Stimulated activated CD8-positive, alpha-beta memory T cell treated with anti-CD3 and anti-CD28 coated beads, Interleukin-4, amount 100 ng/mL, for 1 hour (primary cell): ENCODE measurements at places on chromosomes 6 and 20.

GRCh38 chr6:100346203-100346602, 118.5 kb downstream of the SIM1 start:
- DNase-seq = no peak

DNA sequence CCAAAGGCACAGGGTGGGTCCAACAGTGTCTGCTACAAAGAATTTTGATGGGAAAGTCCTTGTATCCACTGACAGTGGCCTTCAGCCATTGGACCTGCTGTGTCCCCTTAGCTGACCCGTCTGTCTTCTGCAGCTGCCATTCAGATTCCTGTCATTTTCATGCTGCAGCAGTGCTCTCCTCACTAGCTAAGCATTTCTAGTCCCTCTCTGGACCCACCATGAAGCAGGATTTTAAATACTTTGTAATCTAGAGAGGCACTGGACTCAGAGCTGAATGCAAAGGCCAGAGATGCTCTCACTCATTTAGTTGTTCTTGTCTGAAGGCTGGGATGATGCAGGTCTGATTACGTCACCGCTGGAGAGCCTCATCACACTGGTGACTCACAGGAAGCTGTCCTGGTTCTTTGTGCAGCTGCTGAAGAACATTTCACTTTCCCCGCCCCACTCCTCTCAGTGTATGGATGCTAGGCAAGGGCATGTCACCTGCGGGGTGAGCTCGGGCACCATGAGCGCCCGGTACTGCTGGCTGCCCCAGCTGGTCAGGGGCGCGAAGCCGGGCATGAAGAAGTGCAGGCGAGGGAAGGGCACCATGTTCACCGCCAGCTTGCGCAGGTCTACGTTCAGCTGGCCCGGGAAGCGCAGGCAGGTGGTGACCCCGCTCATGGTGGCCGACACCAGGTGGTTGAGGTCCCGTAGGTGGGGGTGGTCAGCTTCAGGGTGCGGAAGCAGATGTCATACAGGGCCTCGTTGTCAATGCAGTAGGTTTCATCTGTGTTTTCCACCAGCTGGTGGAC, 19.4 kb upstream of the TUBB2A start:
- DNase-seq = no peak

DNA sequence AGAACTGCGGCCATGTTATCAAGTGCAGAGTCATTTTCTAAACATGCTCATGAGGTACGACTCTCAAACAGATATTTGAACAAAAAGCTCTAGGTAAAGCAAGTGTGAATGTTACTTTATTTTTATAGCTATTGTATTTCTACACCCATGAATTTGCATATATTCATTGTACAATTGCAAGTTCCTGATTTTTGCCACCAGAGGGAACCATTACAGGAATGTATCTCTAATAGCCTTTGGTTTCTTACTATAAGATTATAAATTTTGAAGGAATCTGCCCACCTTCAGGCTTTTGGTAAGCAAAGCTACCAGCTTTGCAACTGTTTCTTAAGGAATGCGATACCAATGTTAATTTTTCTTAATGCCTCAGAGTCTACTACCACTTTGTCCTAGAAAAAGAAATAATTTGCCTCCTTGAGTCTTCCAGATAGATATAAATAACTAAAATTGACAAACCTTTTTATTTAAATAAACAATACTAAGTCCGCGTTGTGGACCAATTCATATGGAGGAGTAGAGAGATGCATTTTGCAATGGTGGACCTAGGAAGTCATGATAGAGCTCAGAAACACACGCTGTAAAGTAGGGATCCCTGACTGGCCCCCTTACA, 125.4 kb upstream of the SAMD5 start:
- DNase-seq = no peak

GRCh38 chr6:165599596-165600487, 63.2 kb downstream of the PDE10A start:
- DNase-seq = no peak

GRCh38 chr6:75157336-75157735, 48.5 kb downstream of the COL12A1 start:
- no peak for DNase-seq

DNA sequence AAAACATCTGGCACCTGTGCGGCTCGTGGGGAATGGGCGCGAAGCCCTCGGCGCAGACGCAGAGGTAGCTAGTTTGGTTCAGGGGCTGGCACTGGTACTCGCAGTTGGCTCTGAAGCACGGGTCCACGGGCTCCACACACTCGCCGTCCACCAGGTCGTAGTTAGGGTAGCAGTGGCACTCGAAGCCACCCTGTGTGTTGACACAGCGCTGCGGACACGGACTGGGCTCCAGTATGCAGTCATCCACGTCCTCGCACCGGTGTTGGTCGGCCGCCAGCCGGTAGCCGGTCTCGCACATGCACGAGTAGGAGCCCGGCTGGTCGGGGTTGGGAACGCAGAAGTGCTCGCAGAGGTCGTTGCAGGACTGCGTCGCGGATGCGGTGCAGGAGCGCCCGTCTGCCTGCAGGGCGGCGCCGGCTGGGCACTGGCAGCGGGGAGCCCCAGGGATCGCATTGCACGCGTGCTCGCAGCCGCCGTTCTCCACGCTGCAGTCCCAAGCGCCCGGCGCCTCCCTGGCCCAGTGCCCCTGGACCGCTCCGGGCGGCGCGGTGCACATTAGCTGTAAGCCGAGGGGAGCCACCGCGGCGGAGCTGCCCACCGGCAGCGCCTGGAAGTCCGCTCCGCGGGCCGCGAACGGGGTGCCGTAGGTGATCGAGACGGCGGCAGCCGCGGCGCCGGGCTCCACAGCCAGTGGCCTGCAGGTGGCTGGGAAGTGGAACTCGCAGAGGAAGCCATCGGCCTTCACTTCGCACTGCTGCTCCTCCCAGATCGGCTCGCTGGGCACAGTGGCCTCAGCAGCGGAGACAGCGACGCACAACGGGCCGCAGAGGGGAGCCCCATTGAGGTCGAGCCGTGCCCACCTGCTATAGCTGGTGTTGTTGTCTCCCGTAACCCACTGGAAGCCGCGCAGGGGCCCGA, 930 bp downstream of the THBD start:
- DNase-seq = no peak

DNA sequence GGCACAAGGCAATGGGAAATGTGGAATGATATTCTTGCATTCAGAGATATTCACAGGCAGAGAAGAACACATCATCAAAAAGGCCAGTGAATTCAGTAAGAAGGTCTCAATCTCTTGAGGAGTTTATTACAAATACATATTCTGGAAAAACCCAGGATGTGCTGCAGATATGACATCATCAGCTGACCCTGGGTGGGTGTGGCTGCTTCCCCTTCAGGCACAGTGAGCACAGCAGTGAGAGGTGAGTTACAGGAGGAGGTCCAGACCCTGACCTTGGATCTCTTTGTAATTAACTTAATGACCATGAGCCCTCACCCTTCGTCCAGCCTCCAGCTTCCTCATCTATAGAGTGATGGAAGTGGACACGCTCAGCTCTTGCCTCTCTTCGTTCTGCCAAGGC, 147.5 kb upstream of the SYNDIG1 start:
- no peak for DNase-seq

DNA sequence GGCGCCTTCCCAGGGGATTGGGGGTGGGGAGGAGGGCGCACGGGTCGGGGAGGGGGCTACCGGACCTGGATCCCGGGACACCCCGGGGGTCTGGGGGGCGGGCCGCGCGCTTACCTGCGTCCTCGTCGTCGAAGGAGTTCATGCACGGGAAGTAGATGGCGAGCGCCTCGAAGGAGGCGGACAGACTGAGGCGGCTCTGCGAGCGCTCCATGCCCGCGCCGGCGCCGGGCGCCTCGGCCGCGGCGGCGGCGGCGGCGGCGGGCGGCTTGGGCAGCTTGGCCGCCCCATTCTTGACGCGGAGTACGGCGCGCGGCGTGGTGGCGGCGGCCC, 320 bp downstream of the RIMS4 start:
- DNase-seq = no peak

DNA sequence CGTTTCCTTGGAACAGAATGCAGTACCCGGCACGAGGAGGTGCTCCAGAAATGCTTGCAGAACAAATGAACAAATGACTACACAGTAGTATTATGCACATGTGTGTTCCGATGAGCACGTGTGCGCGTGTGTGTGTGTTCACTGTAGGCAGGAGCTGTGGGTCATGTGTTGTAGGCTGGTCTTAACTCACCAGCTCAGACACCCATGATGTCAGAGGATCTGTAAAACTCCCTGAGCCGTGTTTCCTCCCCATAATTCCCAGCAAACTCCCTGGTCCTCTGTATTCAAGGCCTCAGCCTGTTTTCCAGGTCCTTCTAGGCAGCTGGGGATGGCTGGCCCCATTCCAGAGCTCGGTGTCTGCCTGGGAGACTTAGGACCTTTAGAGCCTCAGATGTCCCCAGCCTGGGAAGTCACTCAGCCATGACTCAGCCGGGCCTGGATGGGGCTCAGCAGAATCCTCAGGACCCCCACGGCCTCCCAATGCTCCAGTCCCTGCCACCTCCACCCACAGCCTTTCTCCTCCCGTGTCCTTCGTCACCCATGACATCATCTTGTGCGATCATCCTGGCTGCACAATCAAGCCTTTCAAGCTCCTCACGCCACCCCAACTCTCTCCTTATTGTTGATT, 475.0 kb upstream of the SULF2 start:
- no peak for DNase-seq

DNA sequence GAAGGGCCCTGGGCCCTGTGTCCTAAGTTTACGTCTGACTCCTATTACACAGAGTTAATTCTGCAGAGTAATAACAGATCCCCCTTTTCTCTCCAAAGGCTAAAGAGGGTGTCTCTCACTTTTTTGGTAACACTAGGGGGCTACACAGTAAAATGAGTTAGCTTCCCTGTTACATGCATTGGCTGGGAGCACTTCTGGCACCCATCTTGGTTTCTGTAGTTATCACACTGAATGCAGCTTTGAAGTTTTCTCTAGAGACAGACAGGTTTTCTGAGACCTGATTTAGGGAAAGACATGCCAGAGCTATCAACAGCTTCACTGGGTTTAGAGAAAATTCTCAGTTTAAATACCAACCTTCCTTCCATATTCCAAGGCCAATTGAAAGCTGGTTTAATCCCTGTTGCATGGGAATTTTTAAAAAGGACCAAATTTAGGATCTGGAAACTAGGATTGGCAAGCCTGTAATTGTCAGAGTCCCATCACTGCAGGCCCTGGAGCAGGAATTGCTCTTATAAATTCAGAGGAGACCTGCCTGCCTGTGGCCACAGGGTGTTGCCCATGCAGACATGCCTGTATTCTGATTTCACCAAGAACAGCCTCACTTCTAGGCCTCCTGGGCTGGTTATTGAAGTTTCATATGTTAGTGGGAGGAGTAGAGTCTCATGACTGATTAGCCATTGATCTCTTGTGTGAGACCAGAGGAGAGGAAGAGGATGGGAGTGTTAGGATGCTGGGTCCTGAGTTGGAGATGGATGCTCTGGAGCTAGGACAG, 29.4 kb downstream of the RNF8 start:
- DNase-seq = no peak

- DNase-seq = no peak
Measured at GRCh38 chr6:119137194-119138072, 59.0 kb upstream of the FAM184A start.

DNA sequence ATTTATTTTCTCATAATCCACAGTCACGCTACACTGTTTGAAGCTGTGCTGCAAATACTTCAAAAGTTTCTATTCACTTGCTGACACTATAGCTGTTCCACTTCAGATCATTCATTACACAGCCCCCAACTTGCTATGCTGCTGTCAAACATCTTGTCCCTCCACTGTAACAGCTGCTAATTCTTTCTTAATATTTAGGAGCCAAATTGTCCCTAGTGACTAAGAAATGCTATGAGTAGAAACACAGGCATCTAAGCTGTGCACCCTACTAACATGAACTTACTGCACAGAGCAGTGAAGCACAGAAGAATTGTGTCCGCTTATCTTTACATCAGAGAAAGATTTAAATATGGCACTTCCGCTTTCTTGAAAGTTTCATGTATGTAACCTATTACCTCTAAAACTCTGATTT, 91.3 kb downstream of the PDE10A start:
- no peak for DNase-seq

GRCh38 chr20:25273046-25273445, 25.2 kb downstream of the PYGB start:
- DNase-seq = no peak

GRCh38 chr20:9439806-9440205, 74.6 kb upstream of the LAMP5 start:
- DNase-seq = no peak

DNA sequence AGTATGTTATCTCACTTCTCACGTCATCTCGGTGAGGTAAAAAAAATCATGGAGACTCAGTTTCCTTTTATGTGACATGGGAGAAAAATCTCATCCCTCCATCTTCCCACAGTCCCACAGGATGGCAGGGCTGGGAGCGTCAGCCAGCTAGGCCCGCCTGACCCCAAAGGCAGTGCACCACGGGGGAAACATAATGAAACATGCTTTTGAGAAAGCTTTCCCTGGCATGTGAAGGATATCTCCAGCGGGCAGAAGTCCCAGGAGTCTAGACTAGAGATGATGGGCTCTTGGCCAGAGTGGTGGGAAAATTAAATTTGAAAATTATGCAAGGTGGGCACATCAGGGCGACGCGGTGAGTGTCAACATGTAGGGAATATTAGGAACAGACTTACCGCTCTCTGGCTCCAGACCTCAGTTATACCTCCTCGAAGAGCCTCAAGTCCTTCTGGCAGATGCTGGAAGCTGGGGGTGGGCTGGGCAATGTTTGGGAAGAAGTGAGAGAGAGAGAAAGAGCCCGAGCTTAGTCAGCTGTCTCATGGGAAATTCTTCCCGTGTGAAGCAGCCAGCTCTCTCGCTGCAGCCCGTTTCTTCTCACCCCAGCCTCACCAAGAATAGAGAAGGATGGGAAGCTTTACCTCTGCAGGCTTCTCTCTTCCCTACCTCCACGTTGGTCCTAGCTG, 52.3 kb downstream of the MOCS1 start:
- DNase-seq = no peak

DNA sequence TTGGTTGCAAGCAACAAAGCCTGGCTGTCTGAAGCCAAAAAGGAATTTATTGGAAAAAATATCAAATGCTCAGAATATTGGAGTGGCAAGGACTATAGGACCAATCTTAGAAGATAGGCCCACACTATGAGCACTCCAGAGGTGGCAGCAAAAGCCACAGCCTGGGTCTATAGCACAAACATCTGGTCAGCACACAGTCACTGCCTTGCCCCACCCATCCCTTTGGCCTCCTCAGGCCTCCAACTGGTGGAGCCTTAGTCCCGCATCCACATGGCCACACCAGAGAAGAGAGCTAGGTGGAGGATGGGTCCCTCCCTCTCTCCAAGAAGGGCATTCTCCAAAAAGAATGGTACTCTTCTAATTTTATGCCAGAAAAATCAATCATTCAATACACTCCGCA, 14.0 kb downstream of the NUDT3 start:
- DNase-seq = no peak

- no peak for DNase-seq
Measured at GRCh38 chr6:137111296-137112066, 62.0 kb downstream of the IL22RA2 start.
